ENCODE measurements at places on chromosomes 16 and 17. TPM values are rescaled to one million over a fixed set of nuclear protein-coding genes. Genes with fewer than 3 reads are reported as not detected.

DLX4 gene
- 2.3 TPM for total RNA-seq

CCL7 gene
- not detected for total RNA-seq

KRTAP3-1 gene
- total RNA-seq, result 5.3 TPM

CDRT15L2 gene
- total RNA-seq, result not detected

DNAI2 gene
- not detected for total RNA-seq

ZNF286A gene
- total RNA-seq, result 28.9 TPM

KRTAP4-6 gene
- 4.0 TPM for total RNA-seq

Data from skin of body (tissue), 3 donors.